Foreskin keratinocyte (primary cell): ENCODE measurements at places on chromosomes 6 and 20.

DNA sequence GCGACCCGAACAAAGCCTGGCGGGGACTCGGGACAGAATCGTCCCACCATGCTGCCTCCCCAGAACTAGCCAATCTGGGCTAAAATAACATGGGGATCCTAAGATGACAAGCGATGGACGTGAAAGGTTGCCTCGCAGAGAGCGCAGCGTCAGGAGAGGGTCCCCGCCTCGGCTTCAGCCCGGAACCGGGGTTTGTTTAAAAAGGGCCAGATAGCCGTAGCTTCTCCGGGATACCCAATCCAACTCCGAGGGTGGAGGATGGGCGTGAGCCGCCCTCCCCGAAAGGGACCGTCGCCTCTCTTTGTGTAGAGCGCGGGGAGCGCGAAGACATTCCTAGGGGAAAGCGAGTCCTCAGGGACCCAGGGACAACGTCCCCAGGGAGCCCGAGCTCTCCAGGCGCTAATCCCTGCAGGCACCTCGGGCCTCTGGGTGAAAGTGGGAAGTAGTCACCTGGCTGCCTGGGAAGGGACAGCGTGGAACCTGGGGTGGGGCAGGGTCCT, 643 bp downstream of the CD24 start:
- DNase-seq: no peak

DNA sequence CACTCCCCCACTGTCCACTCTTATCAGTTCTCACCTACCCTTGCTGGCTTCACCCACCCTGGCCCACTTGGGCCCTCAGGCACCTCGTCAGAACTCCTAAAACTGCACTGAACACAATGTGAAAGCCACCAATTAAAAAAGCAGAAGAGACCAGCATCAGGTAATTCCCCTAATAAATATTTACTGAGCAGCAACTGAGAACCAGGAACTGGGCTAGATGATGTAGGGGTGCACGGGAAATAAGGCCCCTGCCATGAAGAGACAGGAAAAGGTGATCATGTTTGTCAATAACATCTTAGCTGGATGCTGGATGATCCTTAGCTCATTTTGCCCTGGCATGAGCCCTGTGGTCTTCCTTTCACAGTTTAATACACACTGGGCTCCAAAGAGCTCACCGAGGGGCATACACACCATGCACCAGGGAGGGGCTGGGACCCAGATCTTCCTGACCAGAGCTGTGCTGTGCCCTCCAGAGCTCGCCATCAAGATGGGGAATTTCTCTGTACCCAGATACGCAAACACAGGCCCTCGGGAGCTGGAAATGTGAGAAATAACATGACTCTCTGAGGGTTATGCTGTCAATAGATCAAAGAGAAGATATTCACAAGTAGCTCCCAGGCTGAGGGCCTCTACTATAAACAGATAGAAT, 113.6 kb upstream of the SLC22A16 start:
- DNase-seq: no peak

DNA sequence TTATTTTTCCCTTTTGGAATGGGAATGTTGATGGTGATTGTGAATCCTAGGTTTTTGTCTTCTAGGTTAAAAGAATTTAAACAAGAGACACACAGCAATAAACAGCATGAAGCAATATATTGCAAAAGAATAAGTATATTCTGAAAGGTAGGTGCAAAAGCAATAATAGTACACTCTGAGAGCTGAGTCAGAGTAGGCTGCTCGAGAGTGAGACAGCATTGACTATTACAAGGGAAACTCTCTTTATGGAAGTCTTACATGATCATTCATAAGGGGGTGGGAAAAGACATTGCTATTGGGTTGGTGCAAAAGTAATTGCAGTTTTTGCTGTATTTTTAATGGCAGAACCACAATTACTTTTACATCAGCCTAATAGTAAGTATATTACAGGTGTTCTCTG, 25.0 kb downstream of the FBXO5 start:
- DNase-seq: peak; percentile 8

GRCh38 chr6:167530951-167531350, 206.1 kb downstream of the TTLL2 start:
- no peak for DNase-seq

GRCh38 chr20:36390719-36391415, 84.7 kb downstream of the DLGAP4 start:
- no peak for DNase-seq

GRCh38 chr6:13431059-13431656, 56.2 kb downstream of the GFOD1 start:
- DNase-seq: no peak

DNA sequence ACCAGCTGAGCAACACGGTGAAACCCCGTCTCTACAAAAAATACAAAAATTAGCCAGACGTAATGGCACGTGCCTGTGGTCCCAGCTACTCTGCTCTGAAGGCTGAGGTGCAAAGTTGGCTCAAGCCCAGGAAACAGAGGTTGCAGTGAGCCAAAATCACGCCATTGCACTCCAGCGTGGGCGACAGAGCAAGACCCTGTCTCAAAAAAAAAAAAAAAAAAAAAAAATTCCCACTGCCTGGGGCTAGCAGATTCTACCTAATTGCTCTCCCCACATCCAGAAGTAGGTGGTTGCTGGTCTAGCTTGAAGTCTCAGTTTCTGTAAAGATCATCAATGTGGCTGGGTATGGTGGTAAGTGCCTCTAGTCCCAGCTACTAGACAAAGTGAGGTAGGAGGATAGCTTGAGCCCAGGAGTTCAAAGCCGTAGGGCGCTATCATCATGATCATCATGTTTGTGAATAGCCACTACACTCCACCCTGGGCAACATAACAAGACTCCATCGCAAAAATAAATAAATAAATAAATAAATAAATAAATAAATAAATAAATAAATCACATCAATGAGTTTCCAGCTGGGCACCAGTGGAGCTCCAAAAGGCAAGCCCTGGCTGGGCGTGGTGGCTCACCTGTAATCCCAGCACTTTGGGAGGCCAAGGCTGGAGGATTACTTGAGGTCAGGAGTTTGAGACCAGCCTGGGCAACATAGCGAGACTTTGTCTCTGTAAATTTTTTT, 6.3 kb upstream of the AP5S1 start:
- no peak for DNase-seq

GRCh38 chr6:125906158-125906998, 50.2 kb upstream of the HINT3 start:
- DNase-seq: no peak

- DNase-seq: no peak
These were observed 4.9 kb upstream of the DEK start for GRCh38 chr6:18269253-18269652.

DNA sequence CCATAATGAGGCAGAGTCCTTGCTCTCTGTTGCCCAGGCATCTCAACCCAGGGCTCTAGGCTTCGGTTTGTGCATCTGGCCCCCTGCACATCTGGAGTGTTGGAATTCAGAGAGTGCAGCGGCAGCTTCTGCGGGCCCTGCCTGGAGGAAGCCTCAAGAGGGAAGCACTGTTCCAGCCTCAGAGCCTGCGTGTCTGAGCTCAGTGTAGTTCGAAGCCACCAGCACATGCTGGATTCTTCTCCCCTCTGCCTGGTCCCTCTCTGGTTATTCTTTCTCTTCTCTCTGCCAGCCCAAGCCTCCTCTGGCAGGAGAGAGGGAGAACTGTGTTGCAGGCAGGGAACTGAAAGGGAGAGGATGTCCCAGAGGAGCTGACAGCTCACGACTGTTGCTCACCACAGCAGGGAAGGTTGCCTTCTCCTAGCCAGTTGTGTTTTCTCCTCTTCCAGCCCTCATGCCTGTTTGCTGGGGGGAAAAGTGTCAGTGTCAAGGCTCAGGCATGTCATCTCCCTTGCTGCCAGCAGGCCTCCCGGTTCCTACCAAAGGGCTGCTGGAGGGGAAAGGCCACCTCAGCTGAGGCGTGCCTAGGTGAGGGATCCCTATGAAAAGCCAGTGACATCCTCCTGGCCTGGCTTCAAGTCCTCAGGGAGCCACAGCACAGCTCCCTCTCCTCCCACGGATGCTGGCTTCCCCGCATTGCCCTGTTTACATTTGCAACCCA, 126.0 kb upstream of the LRFN2 start:
- DNase-seq: no peak

DNA sequence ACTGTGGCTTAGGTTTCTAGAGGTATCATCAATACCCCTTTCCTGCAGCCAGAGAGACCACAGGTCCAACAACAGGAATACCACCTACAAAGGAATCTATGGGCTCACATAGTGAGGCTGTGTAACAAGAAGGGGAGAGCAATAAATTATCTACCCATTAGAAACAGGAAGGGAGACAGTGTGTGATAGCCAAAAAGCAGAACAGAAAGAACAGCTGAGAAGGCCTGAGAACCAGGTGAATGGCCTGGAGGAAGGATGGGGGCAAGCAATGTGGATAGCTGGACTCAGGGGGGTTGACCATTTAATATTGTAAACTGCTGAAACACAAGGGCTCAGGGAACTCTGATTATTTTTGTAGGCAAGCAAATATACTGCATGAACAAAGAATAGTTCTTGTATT, 628.2 kb downstream of the COL12A1 start:
- DNase-seq: no peak

DNA sequence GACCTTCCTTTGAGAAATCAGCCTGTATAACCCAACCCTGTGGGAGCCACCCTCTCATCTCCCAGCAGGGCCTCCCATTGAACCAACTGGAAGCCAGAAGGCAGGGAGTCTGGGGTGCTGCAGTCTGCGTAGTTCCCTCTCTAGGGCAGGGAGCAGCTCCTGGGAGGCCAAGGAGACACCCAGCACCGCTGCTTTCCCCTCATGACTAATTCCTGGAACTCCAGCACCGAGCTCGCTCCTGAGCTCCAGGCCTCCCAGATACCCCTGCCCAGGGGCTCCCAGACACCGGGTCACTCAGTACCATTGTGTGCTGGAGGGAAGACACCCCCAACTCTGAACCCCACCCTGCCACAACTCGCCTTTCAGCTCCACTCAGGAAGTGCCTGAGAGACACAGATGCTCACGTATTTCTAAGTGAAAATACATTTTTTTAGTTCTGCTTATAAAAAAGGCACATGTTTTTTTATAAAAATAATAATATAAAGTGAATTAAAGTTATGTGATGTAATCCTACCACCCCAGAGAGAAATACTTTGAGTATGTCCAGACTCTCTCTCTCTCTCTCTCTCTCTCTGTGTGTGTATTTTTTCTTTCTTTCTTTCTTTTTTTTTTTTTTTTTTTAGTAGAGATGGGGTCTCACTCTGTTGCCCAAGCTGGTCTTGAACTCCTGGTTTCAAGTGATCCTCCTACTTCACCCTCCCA, 17.5 kb downstream of the PIM1 start:
- DNase-seq: no peak

GRCh38 chr6:8930009-8930408, 494.7 kb upstream of the SLC35B3 start:
- DNase-seq: no peak

GRCh38 chr6:165640806-165641205, 22.2 kb downstream of the PDE10A start:
- no peak for DNase-seq

- DNase-seq: no peak
These were observed 52.6 kb upstream of the CCDC167 start for GRCh38 chr6:37552267-37552666.

DNA sequence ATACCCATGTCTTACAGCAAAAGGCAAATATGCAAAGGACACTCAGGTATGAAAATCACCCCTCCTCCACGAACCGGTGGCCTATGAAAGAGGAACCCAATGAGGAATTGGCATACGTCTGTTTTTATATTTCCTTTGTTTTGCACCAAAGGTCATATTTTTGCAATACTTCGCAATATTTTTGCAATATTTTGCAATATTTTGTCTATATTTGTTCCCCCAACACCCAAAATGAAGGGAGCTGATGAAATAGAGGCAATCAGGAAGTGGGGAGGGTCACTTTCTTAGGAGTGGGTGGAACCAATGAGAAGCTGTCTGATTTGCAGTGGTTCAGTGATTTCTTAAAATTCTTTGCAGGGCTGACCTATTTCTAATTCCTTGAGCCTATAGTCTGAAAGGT, 296.8 kb upstream of the TSHZ2 start:
- no peak for DNase-seq

- no peak for DNase-seq
These were observed 949 bp downstream of the KIFC1 start for GRCh38 chr6:33392595-33392948.

GRCh38 chr6:157768304-157768703, 54.7 kb upstream of the SNX9 start:
- no peak for DNase-seq

DNA sequence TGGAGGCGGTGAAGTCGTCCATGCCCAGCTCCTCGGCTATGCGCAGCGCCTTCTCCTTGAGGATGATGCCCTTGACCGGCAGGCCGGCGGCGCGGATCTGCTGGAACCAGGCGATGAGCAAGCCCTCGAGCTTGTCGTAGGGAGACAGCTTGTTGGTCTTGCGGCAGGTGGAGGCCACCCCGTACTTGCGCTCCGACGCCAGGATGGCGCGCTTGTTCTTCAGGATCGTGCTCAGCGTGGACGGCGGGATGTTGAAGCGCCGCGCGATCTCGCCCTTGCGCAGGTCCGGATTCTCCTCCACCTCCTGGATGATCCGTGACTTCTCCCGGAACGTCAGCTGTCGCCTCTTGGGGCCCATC, 435 bp downstream of the CENPB start:
- DNase-seq: no peak

DNA sequence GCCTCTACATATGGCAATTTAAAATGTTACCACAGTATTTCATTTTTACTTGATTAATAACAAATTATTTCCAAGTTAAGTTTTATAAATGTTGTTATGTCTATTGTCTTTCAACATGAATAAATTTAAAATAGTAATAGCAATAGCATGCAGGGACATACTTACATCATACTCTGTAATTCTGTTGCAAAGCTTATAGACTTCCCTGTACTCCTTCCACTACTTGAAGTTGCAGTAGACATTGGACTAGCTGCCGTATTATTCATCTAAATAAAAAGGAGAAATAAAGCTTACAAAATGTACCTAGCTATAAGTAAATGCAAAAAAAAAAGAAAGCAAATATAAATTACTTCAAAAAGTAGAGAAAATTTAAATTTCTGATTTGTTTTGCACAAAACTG, 12.7 kb downstream of the SUPT3H start:
- no peak for DNase-seq

DNA sequence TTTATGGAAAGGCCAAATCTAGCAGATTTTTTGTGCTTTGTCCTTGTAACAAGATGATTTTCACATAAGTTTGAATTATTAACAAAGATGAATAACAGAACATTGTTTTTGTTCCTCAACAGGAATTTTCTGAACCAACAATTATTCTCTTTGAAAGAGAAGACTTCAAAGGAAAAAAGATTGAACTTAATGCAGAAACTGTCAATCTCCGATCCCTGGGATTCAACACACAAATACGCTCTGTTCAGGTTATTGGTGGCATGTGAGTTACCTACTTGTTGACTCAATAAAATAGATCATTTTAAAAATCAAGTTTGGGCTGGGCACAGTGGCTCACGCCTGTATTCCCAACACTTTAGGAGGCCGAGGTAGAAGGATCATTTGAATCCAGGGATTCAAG, 70.9 kb downstream of the RTN4IP1 start:
- DNase-seq: no peak

DNA sequence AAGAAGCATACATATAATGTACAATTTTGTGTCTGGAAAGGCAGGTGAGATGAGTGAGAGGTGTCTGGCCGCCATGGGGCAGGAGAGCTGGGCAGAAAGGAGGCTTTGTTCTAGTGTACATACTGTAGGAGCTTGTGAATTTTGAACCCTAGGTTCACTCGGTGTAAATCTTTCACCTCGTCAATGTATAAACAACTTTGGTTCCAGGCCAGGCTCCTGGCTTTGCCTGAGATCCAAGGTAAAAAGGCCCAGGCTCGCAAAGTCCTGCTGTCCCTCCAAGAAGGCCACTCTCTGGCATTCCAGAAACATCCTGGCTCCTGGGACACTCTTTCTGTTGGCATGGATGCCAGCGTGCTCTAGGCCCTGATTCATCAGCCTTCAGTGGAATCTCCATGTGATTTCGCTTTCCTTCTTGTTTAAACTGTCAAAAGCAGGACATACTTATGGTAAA, 7.1 kb upstream of the SLC22A7 start:
- no peak for DNase-seq
